Activated CD4-positive, alpha-beta T cell treated with anti-CD3 and anti-CD28 coated beads for 36 hours (primary cell): ENCODE measurements at places on chromosomes 5 and 9.

- no peak for DNase-seq
Measured at GRCh38 chr9:78707481-78707991, 410.6 kb downstream of the PSAT1 start.

DNA sequence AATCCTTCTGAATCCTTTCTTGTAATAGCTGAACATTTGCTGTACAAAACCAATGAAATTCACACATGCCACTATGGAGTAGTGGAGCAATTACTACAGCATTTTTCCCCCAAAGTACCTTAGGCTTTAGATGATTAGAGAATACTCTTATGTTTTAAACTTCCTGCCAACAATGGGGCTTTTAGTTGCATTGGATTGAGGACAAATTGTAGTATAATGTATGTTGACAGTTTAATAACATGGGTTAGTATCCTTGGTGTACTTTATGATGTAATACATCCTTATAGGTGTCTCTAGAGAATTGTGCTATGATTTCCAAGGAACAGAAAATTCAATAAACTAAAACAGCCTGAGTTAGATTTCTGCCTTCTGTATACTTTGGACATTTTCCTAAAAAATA is 422.7 kb upstream of the GRAMD2B start:
- no peak for DNase-seq

- no peak for DNase-seq
Measured at GRCh38 chr5:92907938-92908606, 672.9 kb downstream of the NR2F1-AS1 start.

DNA sequence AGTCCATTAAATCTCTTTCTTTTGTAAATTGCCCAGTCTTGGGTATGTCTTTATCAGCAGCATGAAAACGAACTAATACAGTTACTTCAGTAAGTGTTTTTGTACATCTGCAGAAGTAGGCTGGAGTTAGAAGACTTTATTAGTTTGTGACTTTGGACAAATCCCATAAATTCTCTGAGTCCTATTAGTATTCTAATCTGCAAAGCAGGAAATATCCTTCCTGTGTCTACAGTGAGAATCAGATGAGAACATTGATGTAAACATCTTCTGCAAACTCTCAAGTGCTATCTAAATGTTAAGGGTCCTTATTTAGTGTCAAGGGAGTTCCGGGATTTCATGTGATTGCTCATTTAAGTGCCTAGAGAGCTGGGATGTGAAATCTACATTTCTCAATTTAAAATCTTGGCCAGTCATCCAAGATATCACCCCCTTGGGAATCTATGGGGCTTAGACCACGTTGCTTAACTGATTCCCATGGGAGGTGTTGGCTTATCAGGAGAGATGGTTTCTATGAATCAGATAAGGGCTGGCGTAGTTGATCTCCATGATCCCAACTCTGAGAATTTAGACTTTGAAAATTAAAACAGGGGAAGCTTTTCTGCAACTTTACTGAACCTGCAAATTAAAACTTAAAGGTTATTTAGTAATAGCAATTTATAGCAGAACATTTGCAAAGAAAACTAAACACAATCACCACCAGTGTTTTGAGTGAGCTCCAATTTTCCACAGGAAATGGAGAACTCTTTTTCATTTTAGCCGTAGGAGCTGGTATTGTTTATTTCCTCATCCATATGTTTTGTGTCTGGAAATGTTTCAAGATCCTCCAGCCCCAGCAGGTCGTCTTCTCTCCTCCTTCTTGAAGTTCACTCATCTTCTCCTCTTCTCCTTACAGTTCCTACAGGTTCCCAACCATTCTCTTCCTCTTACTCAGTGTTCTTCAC is 241.6 kb upstream of the CD180 start:
- DNase-seq, result no peak

DNA sequence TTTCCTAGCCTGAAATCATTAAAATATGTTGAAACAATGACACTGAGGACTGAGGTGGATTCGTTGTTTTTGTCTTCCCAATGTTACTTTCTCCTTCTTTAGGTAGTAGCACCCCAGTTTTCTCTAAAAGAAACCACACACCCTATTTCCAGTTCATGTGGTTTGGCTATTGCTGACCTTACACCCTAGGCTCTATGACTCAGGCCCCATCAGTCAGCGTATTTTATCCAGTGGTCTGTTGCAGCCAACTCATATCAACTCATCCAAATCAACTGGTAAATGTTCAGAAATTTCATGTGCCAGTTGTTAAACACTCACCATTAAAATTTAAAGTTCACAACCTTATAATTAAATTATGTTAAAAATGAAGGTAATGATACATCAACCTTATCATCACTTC is 44.6 kb upstream of the NFIB start:
- no peak for DNase-seq

DNA sequence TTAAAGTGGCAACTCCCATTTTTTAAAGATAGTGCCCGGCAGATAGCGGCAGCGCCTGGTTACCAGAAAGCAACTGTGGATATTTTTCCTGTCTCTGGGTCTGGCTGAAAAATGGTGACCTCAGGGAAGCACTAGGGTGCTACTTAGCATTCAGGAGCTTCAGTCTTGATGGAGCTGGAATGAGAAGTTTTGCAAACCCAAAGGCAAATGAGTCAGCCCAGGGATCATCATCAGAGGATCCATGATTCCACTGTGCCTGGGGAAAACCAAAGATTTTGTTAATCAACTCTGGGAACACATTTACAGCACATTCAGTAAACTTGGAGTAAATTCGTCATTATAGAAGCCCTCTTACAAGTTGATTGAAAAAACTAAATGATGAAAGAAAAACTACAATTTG is 26.7 kb downstream of the F2R start:
- DNase-seq, result no peak

- DNase-seq, result no peak
Measured at GRCh38 chr5:79834754-79835714, 145.4 kb downstream of the CMYA5 start.

DNA sequence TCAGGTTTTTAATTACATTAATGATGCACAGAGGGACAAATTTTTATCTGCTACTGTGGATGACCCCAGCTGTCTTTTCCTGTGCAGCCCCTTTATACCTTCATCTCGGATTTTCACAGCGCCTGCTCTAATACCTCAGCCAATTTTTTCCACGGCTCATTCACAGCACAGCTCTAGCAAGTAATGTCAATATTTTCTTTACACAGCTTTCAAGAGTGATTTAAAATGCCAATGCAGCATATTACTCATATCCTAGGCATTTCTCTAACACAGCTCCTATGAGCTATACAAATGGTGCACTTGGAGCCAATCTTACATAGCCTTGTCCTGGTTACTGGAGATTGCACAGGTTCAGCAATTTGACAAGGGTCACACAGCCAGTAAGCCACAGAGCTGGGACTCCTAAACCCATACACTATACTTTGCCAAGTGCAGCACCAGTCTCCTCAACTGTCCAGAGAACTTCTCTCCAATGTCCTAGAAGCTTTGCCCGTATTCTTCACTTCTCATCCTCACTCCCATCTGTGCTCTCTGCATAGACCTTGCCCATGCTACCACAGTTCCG is 661.8 kb downstream of the DTWD2 start:
- DNase-seq, result no peak
